Effector memory CD8-positive, alpha-beta T cell (primary cell): ENCODE measurements at places on chromosomes 4 and X.

- H3K36me3 ChIP-seq: peaks cover 2% of the 10 kb centered on the region
- no peak overlapping the region for H3K27ac ChIP-seq
- H3K4me3 ChIP-seq: no peak overlapping the region
- DNase-seq: no peak
Measured at GRCh38 chr4:3676907-3677747, 89.1 kb upstream of the ADRA2C start.

- H3K27ac ChIP-seq: no peak overlapping the region
- no peak overlapping the region for H3K4me3 ChIP-seq
- H3K27me3 ChIP-seq: no peaks in the 10 kb centered on the region
- DNase-seq: no peak
- H3K36me3 ChIP-seq: no peaks in the 10 kb centered on the region
Measured at GRCh38 chrX:66914080-66914479, 275.2 kb upstream of the EDA2R start.

DNA sequence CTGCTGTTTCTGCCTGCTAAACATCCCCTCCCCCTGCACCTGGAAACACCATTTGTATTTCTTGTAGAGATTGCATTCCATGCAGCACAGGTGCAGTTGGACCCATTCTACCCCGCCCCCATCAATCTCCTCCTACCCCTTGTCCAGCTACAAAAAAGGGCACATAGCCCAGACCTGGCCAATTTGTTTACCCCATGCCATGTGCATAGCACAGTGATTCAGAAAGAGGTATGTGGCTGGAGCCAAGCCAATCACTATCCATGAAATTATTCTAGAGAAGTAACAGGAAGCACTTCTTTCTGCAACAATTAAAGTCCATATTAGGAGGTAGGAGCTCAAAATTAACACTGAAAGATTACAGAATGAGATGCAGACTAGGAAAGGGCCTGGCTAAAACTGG is 20.2 kb upstream of the TMEM184C start:
- H3K4me1 ChIP-seq: no peaks in the 10 kb centered on the region
- no peaks in the 10 kb centered on the region for H3K36me3 ChIP-seq
- no peak overlapping the region for H3K27ac ChIP-seq
- H3K4me3 ChIP-seq: no peak overlapping the region
- H3K27me3 ChIP-seq: no peaks in the 10 kb centered on the region

- DNase-seq: no peak
- H3K27me3 ChIP-seq: no peaks in the 10 kb centered on the region
- no peaks in the 10 kb centered on the region for H3K36me3 ChIP-seq
- H3K4me3 ChIP-seq: no peak overlapping the region
Measured at GRCh38 chrX:17456526-17456925, 81.5 kb downstream of the NHS start.

- peaks cover 32% of the 10 kb centered on the region for H3K27me3 ChIP-seq
- peaks cover 2% of the 10 kb centered on the region for H3K36me3 ChIP-seq
- no peak for DNase-seq
- H3K4me1 ChIP-seq: no peaks in the 10 kb centered on the region
- no peak overlapping the region for H3K27ac ChIP-seq
Measured at GRCh38 chr4:5381961-5382441, 326.4 kb downstream of the EVC2 start.

- no peaks in the 10 kb centered on the region for H3K4me1 ChIP-seq
- no peak overlapping the region for H3K4me3 ChIP-seq
- H3K36me3 ChIP-seq: no peaks in the 10 kb centered on the region
Measured at GRCh38 chr4:138636781-138637180, 378.8 kb upstream of the NOCT start.

DNA sequence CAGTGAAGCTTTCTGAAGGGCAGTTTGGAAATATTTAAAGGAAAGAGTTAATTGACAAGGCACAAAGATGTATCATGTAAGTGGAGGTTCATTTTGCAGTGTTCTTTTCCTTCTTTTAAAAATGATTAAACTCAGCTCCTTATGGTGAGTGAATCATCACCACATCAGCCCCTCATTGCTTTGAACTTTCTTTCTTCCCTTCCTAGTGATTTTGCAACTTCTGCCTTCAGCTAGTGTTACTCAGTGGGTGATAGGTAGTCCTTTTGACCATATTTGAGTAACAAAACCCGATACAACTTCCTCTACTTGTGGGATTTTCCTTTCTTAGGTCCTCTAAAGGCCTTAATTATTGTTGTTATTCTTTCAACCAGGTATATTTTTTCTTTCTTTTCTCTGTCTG is 8.2 kb downstream of the ZCCHC4 start:
- no peaks in the 10 kb centered on the region for H3K27me3 ChIP-seq
- H3K4me1 ChIP-seq: peaks cover under 1% of the 10 kb centered on the region
- DNase-seq: no peak
- H3K36me3 ChIP-seq: peaks cover 26% of the 10 kb centered on the region

DNA sequence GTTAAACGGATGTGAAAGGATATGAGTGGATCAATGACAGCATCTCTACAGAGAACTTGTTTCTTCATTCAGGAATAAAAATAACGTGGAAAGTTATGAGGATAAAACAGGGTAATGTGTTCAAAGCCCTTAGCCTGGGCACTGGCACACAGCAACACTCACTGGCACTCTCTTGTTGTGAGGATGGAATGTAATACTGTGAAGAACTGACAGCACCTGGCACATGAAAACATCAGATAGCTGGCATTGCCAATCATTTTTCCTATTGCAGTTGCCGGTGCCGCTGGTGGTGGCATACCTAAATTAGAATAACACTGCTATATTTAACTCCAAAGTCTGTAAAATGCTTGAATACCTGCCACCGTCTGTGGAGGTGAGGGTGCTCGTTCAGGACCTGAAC is 1061.2 kb downstream of the DMD start:
- H3K27ac ChIP-seq: no peak overlapping the region
- H3K27me3 ChIP-seq: no peaks in the 10 kb centered on the region
- DNase-seq: no peak
- no peaks in the 10 kb centered on the region for H3K36me3 ChIP-seq
- H3K4me1 ChIP-seq: no peaks in the 10 kb centered on the region
- H3K4me3 ChIP-seq: no peak overlapping the region

GRCh38 chrX:123990169-123990568 is 28.7 kb downstream of the STAG2 start:
- H3K4me1 ChIP-seq: peaks cover 57% of the 10 kb centered on the region
- H3K27me3 ChIP-seq: no peaks in the 10 kb centered on the region
- H3K27ac ChIP-seq: no peak overlapping the region
- H3K4me3 ChIP-seq: peak overlapping the region; percentile 47
- H3K36me3 ChIP-seq: peaks cover 21% of the 10 kb centered on the region
- DNase-seq: no peak

DNA sequence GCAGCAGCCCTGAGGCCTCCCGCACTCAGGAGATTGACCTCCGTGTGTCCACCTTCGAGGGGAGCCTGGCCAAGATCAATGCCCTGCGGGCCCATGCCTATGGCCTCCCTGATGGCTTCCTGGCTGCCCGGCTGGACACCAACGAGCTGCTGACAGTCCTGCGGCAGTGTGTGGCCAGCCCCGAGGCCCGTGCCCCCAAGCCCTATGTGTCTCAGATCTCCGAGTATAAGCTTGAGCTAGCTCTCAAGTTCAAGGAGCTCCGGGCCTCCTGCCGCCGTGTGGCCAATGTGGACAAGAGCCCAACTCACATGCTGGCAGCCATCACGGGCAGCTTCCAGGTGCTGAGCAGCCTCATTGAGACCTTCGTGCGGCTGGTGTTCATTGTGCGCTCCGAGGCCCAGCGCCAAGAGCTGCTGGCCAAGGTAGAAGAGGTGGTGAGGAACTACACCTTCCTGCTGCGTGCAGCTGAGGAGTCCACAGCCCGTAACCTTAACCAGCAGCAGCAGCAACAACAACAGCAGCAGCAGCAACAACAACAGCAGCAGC is 25.5 kb upstream of the PRPS1 start:
- H3K4me1 ChIP-seq: no peaks in the 10 kb centered on the region
- no peaks in the 10 kb centered on the region for H3K27me3 ChIP-seq
- H3K27ac ChIP-seq: no peak overlapping the region
- H3K4me3 ChIP-seq: no peak overlapping the region

DNA sequence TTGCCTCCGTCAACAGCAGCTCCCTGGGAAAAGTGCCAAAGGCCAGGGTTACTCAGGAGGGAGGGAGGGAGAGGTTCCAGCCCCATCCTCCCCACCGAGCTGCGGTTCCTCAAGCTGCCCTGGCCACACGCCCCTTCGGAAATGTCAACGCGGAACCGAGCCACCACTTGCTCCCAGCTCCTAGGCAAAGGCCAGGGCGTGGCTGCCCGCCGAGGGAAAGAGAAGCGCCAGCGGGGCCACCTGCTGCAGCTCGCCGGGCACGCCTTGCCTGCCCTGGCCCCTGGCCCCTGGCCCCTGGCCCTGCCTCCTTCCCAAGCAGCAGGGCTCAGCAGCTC is 15.3 kb downstream of the SLC6A8 start:
- no peak overlapping the region for H3K4me3 ChIP-seq
- no peak overlapping the region for H3K27ac ChIP-seq
- H3K4me1 ChIP-seq: peaks cover 4% of the 10 kb centered on the region
- H3K27me3 ChIP-seq: no peaks in the 10 kb centered on the region
- DNase-seq: no peak
- H3K36me3 ChIP-seq: peaks cover 22% of the 10 kb centered on the region

DNA sequence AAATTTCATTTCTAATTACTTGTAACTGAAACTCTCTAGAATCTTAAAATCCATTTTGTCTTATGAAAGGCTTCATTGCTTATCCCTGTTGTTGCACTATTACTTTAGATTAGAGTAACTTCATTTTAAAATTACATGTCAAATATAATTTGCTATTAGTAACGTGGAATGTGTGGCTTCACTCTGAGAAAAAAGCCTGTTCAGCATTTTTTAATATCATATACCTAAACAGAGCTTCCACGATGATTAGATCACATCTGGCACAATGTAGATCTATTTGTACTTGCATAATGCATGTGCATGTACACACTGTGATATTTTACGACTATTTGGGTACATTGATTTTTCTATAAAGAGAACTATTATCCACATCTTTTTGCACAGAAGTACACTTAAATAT is 648.1 kb downstream of the RPA4 start:
- no peaks in the 10 kb centered on the region for H3K27me3 ChIP-seq
- H3K4me3 ChIP-seq: no peak overlapping the region
- H3K4me1 ChIP-seq: no peaks in the 10 kb centered on the region
- no peaks in the 10 kb centered on the region for H3K36me3 ChIP-seq
- DNase-seq: no peak

GRCh38 chr4:108683479-108683878 is 33.1 kb downstream of the OSTC start:
- H3K36me3 ChIP-seq: peaks cover 5% of the 10 kb centered on the region
- peaks cover 5% of the 10 kb centered on the region for H3K27me3 ChIP-seq
- H3K27ac ChIP-seq: no peak overlapping the region

DNA sequence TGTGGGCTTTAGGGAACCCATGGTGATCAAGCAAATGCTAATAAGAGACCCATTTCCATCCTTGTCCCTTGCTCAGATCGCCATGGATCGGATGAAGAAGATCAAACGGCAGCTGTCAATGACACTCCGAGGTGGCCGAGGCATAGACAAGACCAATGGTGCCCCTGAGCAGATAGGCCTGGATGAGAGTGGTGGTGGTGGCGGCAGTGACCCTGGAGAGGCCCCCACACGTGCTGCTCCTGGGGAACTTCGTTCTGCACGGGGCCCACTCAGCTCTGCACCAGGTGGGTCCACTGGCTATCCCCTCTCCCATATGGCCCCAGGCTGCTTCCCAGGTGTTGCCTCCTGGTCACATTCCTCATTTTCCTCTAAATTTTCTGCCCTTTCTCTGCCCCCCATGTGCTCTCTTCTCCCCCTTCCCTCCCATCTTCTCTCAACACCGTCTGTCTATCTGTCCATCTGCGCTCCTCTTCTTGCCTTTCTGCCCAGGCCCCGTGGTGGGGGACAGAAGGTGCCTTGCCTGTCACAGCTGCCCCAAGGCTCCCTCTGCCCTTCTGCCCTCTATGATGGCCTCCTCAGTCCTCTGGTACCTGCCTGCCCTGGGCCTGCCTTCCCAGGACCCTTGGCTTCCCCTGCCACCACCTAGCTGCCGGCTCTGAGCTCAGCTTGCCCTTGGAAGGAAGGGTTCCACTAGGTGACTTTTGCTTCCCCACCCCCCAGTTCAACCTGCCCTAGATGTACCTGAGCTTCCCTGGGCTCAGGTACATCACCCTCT is 5.2 kb downstream of the CDK16 start:
- DNase-seq: no peak
- peaks cover 68% of the 10 kb centered on the region for H3K36me3 ChIP-seq
- no peak overlapping the region for H3K27ac ChIP-seq

GRCh38 chrX:29940750-29941149 is 274.6 kb upstream of the MAGEB2 start:
- no peak overlapping the region for H3K4me3 ChIP-seq
- no peak for DNase-seq
- no peaks in the 10 kb centered on the region for H3K27me3 ChIP-seq
- no peaks in the 10 kb centered on the region for H3K36me3 ChIP-seq
- H3K27ac ChIP-seq: no peak overlapping the region
- H3K4me1 ChIP-seq: no peaks in the 10 kb centered on the region

- H3K4me1 ChIP-seq: no peaks in the 10 kb centered on the region
- no peaks in the 10 kb centered on the region for H3K27me3 ChIP-seq
- no peak overlapping the region for H3K27ac ChIP-seq
Measured at GRCh38 chr4:107654694-107655093, 65.3 kb downstream of the PAPSS1 start.

DNA sequence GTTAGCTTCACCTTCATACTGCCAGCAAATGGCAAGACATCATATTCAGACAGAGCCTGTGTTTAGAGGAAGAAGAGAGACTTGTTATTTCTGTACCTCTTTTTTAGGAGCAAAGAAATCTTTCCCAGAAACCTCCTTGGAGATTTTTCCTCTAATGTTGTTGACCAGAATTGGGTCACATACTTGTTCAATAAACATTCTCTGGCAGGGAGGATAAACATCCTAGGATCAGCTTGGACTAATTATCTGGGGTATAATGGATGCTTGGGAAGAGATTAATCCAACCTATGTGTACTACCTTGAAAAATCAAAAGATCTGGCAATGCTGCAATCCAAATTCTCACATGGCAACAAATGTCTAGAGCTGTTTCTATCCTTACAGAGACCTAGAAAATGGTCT is 8.4 kb upstream of the PRSS12 start:
- H3K27me3 ChIP-seq: peaks cover 61% of the 10 kb centered on the region
- DNase-seq: no peak
- no peak overlapping the region for H3K4me3 ChIP-seq
- H3K27ac ChIP-seq: no peak overlapping the region
- H3K4me1 ChIP-seq: no peaks in the 10 kb centered on the region

GRCh38 chr4:148073349-148073748 is 341.5 kb downstream of the ARHGAP10 start:
- DNase-seq: no peak
- no peak overlapping the region for H3K27ac ChIP-seq
- H3K4me3 ChIP-seq: no peak overlapping the region
- peaks cover 15% of the 10 kb centered on the region for H3K36me3 ChIP-seq

- DNase-seq: no peak
- H3K27ac ChIP-seq: peak overlapping the region; percentile 72
- H3K36me3 ChIP-seq: peaks cover 7% of the 10 kb centered on the region
- H3K27me3 ChIP-seq: peaks cover 72% of the 10 kb centered on the region
- H3K4me1 ChIP-seq: peaks cover 25% of the 10 kb centered on the region
- peak overlapping the region; percentile 89 for H3K4me3 ChIP-seq
Measured at GRCh38 chr4:108166441-108167315, 2.1 kb downstream of the LEF1 start.

- H3K27me3 ChIP-seq: no peaks in the 10 kb centered on the region
- H3K4me3 ChIP-seq: no peak overlapping the region
- no peak overlapping the region for H3K27ac ChIP-seq
- DNase-seq: no peak
- no peaks in the 10 kb centered on the region for H3K4me1 ChIP-seq
- H3K36me3 ChIP-seq: no peaks in the 10 kb centered on the region
Measured at GRCh38 chrX:133677123-133678063, 262.1 kb upstream of the GPC4 start.
